ENCODE measurements at places on chromosomes 13 and 19.
A peak's percentile ranks its signal among the peaks of the same experiment; 100 is the strongest.

DNA sequence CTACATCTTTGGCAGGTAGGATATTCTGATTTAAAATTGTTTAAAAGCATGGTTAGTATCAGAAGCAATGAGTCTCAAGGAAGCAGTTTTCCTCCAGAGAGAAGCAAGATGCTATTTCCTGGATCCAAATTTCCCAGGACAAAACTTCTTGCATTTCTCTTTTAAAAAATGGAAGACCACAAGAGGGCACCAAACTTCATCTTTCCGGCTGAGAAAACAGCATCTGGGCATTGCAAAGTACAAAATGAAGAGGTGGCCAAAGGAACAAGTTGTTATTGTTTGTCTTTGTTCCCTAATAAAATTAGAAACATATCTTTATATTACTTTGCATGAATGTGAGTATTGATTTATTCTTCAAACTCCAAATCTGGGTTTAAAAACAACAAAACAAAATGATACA, 60.0 kb upstream of the LRCH1 start:
- DNase-seq = peak; percentile 35

- no peak for DNase-seq
Measured at GRCh38 chr13:77494226-77494625, 41.3 kb upstream of the SCEL start.

GRCh38 chr13:50463719-50464118, 379.8 kb downstream of the DLEU7 start:
- no peak for DNase-seq

DNA sequence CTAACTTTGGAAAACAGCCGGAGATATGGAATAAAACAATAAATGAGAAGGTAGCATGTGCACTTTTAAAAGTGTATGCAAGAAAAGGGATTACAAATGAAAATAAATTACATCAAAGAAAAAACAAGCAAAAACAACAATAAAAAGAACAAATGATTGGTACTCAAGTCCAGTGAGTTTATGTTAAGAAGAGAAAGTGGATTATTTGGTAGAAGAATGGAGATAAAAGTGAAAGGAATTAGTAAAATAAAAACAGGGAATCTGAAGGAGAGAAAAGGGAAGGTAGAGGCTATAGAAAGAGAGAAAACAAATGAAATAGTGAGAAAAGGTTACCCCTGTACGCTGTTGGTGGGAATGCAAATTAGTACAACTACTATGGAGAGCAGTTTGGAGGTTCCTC, 28.6 kb upstream of the KLF12 start:
- DNase-seq = no peak

- no peak for DNase-seq
Measured at GRCh38 chr19:5563008-5563431, 4.7 kb downstream of the TINCR start.

DNA sequence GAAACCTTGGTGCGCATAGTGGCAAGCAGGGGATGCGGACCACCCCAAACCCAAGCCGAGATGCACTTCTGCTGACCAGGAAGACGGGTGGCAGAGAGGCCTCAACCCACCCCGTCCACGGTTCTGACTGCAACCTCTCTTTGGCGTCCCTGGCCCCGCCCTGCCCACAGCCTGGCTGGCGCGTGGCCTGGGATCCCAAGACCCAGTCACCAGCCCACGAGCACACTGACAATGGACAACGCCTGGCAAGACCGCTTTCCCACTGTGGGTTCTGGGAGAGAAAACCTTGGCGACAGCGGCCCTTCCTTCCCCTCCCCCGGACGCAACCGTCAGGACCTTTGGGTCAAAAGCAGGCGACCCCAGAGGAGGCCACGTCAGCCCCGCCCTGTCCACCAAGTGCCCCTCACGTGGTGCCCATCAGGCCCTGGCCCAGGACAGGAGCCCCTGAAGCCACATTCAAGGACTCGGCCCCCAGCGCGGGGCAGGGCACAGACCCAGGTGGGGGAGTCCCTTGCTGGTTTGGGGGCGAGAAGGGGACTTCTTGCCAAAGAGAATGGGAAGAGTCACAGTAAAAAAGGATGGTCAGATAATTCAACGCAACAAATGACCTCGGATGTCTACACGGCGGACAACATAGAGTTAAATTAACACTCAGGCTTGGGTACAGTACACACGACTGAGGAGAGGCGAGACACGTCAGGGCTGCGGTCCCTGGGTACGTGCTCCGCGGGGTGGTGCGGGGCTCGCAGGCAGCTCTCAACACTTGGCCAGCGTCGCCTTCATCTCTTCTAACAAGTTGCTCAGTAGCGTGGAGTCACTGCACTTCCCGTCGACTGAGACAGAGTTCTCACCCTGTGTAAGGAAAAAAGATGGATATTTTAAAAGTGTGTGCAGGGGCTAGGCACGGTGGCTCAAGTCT, 5.0 kb downstream of the IZUMO4 start:
- DNase-seq = no peak

DNA sequence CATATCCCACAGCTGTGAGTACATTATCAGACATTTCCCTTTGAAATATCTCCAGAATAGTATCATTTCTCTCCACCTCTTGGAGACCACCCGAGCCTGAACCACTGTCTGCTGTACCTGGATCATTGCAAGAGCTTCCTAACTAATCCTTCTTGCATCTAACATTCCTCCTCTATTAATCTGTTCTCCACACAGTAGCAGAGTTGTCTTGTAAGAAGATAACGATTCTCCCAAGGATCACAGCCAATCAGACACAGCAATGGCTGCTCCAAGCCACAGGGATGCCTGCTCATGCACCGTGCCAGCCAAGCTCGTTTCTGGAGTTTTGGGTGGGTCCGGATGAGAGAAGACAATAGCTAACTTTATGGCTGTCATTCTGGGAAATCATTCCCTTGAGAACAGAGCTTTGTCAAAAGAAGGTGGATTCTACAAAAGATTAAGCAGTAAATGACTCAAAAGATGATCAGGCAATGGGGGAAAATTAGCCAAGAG, 14.5 kb upstream of the LAIR1 start:
- DNase-seq = no peak

GRCh38 chr13:28583651-28584091, 75.3 kb upstream of the POMP start:
- DNase-seq = no peak

GRCh38 chr13:27665333-27665732, 43.6 kb downstream of the POLR1D start:
- DNase-seq = no peak

- DNase-seq = peak; percentile 97
Measured at GRCh38 chr19:36772311-36773222, at the start of gene ZNF850. Gene ZNF850 (minus strand): TSS chr19:36772807. CDS start chr19:36762606, 10,201 bp downstream.

- DNase-seq = peak; percentile 44
Measured at GRCh38 chr19:20165971-20166592, 932 bp upstream of the ZNF486 start.

GRCh38 chr19:39807846-39808364, 26.1 kb downstream of the DYRK1B start:
- no peak for DNase-seq

DNA sequence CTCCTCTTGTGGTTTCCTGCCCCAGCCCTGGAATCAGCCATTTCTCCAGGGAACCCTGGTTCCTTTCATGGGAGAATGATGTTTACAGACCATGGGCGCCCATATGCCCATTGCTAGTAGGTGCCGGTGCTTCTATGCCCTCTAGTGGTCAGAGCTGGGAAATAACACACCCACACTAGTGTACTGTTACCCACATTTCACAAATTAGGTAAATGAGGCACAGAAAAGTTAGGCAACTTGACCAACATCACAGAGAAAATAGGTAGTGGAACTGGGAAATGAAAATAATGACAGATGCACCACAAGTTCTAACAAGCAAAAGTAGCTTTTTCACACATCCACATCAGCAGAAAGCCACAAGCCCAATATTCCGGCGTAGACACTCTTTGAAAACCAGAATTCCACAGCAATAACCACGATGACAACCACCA, 1.3 kb upstream of the CEACAM3 start:
- peak; percentile 23 for DNase-seq

DNA sequence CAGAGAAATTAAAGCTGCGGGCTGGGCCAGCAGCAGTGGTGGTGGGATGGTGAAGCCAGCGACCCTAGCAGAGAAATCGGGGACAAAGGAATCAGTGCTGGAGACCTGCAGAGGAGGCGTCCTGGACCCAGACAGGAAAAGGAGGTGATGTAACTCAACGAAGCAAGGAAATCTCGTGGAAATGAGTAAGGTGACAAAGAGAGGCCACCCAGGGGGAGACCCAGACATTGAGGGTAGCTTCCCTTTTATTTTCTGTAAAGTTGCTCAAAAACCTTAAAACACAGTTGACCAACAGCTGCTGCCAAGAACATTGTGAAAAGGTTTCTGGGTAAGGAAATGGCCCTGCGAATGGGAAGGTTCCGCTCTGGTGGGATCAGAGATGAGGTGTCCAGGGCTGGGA, 13.3 kb upstream of the RETN start:
- DNase-seq = no peak

GRCh38 chr13:103291798-103292572, 225.8 kb upstream of the SLC10A2 start:
- DNase-seq = no peak

DNA sequence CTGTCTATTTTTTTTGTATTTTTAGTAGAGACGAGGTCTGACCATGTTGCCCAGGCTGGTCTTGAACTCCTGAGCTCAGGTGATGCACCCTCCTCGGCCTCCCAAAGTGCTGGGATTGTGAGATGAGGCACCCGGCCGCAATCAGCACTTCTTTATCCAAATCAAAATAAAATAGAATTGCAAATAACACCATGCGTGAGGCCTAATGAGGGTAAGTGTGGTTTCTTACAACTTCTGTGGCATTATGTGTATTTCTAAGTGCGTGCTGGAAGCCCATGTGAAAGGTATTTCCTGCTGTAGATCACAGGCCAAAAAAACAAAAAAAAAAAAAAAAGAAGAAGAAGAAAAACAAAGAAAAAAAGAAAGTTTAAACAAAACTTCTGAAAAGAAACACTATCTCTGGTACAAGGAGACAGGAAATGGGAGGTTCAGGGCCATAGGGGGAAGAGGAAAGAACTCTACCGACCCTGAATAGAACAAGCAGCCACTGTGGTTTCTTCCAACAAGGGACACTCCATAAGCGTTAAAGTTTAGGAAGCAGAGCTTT, 3.0 kb upstream of the GRAMD1A start:
- DNase-seq = no peak

DNA sequence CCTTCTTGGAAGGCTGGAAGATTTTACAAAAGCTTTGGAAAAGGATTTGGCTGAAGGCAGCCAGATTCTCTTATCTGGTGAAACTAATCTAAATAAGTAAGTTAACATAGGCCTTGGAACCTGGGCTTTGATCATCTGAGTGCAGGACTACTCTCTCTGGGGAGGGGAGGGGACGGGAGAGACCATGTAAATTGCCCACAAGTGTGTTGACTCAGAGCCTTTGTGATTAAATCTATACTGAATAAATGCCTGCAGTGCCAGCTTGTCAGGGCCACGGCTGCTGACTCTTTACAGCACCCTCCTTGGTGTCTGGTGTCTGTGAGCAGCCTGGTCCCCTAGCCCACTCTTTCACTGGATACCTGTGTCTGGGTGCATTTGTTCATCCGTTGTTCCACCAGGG, 251.4 kb downstream of the ITGBL1 start:
- no peak for DNase-seq

DNA sequence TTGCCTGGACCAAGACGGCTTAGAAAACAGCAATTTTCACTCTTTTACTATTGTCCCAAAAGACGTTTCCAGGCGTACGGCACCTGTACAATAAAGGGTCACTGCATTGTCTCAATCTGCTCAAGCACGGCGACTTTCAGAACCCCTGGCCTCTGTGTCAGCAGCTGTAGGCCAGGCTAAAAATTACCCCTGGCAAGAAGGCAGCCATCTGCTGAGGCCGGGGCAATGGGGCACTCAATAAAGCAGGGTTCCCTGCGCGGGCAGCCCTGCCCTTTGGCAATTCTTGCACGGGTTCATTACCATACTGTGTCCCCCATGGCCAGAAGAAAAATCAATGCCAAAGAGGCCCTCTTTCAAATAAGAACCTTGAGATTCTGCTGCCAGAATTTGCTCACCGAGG, 52.1 kb downstream of the STK24 start:
- no peak for DNase-seq

DNA sequence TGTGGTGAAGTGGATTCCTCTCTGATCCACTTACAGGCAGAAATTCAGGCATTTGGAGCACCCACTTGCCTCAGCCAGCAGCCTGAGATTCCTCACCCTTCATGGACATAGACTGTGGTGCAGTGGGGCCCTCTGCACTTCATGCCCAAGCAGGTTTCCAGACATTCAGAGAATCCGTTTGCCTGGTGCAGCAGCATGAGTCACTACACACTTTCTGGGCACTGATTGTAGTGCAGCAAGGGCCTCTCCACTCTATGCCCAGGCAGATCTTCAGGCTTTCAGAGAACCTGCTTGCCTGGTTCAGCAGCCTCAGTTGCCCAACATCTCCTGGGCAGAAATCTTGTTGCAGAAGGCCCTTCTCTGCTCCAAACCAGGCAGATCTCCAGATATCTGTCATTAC, 920.9 kb downstream of the SLITRK5 start:
- no peak for DNase-seq

GRCh38 chr13:53143757-53144339, 115.2 kb downstream of the OLFM4 start:
- DNase-seq = no peak

DNA sequence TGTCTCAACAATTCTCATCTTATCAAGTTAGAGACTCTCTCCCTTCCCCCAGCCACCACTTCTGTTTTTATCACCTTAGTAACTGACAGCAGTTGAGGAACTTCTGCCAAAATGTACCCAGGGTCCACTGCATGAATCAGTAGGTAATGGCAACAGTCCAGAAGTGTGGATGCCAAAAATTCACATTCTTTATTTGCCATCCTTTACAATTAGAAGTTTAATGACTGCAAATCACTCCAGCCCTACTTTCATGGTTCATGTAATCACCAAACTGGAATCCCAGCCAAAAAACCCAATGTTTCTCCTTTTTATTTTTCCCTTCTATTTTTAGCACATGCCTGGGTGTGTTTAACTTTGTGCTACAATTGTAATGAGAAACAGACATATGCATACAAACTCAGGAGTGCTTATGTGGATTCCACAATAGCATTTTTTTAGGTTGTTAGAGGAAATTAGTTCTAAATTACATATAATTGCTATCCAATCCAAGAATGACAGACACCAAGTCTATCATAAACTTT, 243.5 kb downstream of the RGCC start:
- DNase-seq = peak; percentile 54

DNA sequence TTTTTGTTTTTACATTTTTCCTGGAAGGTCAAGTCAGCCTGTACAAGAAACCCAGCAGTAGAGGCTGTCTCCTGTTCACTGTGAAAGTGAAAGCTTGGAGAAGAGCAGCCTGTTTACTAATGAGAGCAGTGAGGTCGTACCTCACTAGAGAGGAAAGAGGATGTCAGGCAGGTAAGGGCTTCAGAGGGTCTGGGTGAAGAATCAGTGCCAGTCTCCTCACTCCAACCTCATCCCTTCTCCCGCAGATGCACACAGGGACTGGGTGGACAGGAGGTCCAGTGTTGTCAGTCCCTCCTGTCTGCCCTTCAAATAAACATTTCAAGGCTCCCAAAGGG, 462.5 kb downstream of the KLF5 start:
- no peak for DNase-seq

- DNase-seq = peak; percentile 92
Measured at GRCh38 chr19:18417250-18418028, 1.8 kb upstream of the SSBP4 start.

GRCh38 chr13:100235311-100235901, 146.5 kb downstream of the PCCA start:
- peak; percentile 53 for DNase-seq

Data from Caki2 (cell line).